ENCODE measurements at places on chromosomes 12 and 14.
A peak's percentile ranks its signal among the peaks of the same experiment; 100 is the strongest.

- DNase-seq, result no peak
Observed at GRCh38 chr12:82089369-82090121, 268.6 kb downstream of the CCDC59 start.

DNA sequence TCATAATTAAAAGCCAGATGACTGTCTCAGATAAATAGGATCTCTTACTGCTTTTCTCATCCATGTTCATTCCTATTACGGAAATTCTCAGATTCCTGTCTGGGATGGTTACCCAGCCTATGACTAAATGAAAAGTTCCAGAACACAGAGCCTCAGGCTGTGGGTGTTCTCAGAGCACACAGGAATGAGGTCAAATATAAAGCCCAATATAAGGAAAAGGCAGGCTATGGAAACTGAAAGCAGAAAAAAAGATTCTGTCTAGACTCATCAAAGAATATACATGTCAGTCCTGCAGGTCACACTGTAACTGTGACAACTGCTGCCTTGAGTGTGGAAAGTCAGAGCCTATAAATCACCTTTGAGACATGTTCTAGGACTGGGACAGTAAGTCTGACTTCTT lies 64.3 kb downstream of the DCAF5 start:
- no peak for DNase-seq

DNA sequence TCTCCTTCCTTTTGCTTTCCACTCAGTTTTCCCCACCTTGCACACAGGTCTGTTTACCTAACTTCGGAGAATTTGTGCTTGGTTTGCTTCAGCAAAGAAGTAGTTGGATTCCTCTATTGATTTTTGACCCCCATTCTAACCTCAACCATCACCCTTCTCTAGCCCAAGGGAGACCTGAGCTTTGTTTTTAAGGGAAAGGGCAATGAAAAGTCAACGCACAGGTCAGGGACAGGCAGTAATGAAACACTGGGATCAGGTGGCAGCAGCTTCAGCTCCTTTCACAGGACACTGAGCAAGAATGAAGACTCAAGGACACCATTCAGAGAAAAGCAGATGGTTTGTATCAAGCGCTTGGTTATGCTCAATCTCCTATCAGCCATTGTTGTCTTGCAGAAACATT lies 46.9 kb upstream of the KRR1 start:
- DNase-seq, result no peak

DNA sequence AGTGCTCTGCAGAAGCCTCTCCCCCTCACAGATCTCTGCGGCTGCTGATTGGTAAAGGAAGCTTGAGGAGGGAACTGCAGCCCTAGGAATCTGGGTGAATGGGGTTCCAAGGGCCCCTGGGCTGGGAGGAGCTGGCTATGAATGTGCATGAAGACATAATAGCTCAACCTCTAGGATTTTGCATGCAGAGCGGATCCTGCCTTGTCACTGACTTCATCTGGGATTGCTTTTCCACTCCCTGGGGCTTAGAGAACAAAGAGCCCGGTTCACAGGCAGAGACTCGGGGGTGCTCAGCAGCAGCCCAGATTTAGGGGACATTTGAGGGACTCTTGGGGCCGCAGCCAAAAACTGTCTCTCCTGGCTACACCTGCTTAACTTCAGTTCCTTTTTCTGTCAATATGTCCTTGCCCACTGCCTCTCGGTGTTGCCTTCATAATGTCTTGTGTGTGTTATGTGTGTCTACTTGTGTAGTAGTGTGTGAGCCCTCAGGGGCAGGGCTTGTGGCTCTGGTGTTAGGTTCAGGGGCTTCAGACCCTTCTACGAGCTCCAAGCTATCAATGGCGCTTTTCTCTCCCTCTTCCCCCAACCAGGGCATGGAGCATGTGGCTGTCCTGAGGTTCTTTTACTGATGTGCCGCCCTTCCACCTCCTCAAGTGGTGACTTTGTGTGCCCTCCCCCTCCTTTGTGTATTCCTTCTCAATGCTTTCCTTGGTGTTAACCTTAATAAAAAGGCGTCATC lies 1.9 kb downstream of the CCDC184 start:
- DNase-seq, result no peak

- no peak for DNase-seq
Observed at GRCh38 chr14:68182492-68182891, 362.9 kb downstream of the RAD51B start.

DNA sequence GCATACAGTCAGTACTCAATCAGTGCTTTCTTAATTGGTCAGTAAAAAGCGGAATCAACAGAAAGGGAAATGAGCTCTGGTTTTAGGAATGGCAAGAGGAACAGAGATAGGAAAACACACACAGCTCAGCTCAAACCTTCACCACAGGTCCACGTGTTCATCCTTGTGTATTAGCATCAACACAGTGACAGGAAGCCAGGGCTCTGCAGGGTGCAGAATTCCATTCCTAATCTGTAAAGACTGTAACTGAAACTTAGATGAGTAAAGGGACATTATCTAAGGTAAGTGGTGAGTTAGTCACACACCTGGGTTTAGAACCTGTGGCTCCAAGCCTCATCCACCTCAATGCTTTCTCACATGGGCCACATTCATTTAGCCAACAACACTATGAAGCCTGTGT lies 1242.2 kb upstream of the TMEM132C start:
- DNase-seq, result no peak

- DNase-seq, result no peak
Observed at GRCh38 chr14:52012635-52013034, 23.3 kb downstream of the RTRAF start.

- DNase-seq, result no peak
Observed at GRCh38 chr12:19203539-19204506, 74.3 kb downstream of the PLEKHA5 start.

GRCh38 chr12:6613015-6613775 lies 6.0 kb upstream of the CHD4 start:
- DNase-seq, result peak; percentile 89

DNA sequence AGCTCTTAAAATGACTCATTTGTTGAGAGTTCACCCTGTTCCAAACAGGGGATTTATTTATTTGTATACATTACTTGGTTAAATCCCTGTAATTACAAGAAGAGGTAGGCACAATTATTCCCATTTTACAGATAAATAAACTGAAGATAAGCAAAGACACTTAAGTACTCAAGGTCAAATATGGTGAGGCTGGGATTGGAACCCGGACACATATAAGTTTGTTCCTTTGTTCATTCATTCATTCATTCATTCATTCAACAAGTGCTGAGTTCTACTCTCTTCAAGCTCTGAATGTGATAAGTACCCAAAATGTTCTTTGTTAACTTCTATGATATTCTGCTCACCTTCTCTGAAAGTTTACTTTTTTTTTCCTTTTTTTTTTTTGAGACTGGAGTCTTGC lies 2.4 kb upstream of the TRIM9 start:
- no peak for DNase-seq

DNA sequence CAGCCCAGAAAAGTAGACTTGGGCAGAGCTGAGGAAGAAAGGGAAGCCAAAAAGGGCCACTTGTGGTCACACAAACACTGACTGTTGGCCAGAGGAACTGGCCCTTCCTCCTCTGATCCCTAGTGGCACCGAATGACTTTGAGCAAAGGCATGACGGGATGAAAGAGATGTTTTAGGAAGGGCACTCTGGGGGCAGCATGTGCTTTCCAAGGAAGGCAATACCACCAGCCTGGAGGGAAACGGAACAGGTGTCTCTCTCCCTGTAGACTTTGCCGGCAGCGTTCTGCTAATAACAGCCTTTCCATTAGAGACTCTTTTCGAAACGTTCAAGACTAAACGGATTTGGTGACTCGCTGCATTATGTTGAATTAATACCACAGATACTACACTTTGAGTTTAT lies 12.3 kb upstream of the FBXO21 start:
- DNase-seq, result no peak

- no peak for DNase-seq
Observed at GRCh38 chr12:114368685-114369452, 37.1 kb downstream of the TBX5 start.

- no peak for DNase-seq
Observed at GRCh38 chr12:59650588-59651228, 54.9 kb downstream of the SLC16A7 start.

GRCh38 chr14:103130965-103131364 lies 7.7 kb downstream of the TNFAIP2 start:
- DNase-seq, result no peak

DNA sequence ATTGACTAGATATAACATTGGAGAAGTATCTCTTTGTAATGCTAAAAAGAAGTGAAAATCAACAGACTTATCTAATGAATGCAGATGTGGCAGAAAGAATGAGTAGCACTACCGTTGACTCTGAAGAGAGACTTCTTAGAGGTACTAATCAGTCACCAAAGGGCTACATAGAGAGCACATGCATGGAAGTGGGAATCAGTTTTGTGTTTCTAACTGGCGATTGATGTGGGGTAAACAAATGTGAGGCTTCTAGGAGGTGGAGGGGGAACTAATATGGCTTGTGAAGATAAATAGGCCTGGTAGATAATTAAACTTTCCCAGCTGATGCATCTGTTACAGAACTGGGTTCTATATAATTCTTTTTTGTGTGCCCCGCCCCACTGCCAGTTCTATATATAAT lies 10.5 kb downstream of the COCH start:
- DNase-seq, result peak; percentile 46

GRCh38 chr12:100356644-100357223 lies at the start of gene SLC17A8:
Gene SLC17A8 (plus strand): TSS chr12:100357074. CDS start chr12:100357392, 318 bp downstream.
- no peak for DNase-seq

DNA sequence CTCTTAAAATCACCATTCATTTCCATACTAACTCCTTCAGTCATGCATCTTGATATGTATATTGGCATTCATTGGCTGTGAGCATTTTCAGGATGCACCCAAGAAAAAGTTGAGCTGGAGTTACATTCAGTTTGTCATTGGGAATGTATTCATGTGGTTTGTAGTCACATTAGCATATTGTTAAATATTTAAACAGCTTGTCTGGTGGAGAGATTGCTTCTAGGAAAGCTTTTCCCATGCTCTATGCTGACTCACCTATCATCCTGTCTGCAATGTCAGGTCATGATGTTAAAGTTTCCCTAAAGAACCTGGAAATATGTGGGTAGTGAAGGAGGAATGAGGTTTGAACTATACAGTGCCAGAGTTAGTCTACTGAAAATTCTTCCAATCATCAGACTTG lies 583.6 kb downstream of the GALC start:
- no peak for DNase-seq

GRCh38 chr12:129615001-129615400 lies 288.8 kb downstream of the TMEM132D start:
- no peak for DNase-seq

GRCh38 chr12:114215746-114216145 lies 190.2 kb downstream of the TBX5 start:
- DNase-seq, result no peak

GRCh38 chr14:59863806-59864525 lies 6.6 kb downstream of the RTN1 start:
- DNase-seq, result no peak
